ENCODE measurements at places on chromosomes 16 and 17. TPM values are rescaled to one million over a fixed set of nuclear protein-coding genes. Genes with fewer than 3 reads are reported as not detected.

The TANC2 gene
- total RNA-seq: 41.3 TPM

The MYH1 gene
- not detected for total RNA-seq

The SLC2A4 gene
- 0.25 TPM for total RNA-seq

The MAP3K14 gene
- 4.5 TPM for total RNA-seq
